ENCODE measurements at places on chromosomes 1 and 21.
A peak's percentile ranks its signal among the peaks of the same experiment; 100 is the strongest.

DNA sequence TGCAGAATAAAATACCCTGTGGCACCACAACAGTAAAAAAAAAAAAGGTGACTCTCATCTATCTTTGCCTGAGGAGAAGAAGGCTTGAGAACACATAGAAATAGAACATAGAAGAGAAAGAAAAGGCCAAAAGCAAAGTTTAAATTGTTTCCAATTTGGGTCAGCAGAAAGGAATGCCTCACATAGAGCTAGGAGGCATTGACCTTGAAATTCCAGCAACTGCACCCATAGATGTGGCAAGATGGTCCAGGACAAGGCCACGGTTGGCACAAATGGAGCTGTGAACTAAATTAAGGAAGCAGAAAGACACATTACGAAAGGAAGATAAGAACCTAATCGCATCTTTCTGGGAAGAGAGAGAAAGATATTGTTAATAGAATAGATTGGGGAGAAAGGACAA is 588.3 kb downstream of the LMO4 start:
- ATAC-seq = no peak

GRCh38 chr1:6673816-6674398 is 27.7 kb downstream of the DNAJC11 start:
- ATAC-seq = no peak

DNA sequence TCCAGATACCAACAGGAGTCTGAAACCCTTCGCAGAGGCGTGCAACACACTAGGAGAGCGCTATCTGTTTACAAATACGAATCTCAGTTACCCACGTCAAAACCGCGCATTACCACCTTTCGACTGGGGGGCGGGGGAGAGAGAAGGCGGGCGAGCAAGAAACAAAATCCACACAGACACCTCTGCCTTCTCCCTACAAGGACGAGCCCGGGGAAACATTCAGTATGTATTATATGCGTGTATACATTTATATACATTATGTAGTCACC is 722 bp downstream of the TUT4 start:
- peak; percentile 50 for ATAC-seq

DNA sequence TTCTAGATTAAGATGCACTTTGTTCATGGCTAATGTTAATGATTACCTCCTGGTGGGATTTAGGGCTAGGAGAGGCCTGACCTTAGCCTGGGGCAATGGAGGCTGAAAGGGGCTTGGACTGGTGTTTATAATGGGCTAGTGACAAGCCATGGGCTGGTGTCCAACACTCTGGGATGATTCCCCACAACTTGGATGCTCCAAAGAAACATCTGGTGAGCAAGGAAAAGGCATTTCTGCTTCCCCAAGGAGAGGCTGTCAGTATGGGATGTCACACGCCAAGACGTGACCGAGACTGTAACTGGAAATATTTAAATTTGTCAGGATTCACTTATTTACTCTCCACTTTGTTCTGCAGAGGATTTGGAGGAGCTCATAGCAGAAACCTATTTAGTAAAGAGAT is 45.2 kb downstream of the PTPRU start:
- no peak for ATAC-seq

DNA sequence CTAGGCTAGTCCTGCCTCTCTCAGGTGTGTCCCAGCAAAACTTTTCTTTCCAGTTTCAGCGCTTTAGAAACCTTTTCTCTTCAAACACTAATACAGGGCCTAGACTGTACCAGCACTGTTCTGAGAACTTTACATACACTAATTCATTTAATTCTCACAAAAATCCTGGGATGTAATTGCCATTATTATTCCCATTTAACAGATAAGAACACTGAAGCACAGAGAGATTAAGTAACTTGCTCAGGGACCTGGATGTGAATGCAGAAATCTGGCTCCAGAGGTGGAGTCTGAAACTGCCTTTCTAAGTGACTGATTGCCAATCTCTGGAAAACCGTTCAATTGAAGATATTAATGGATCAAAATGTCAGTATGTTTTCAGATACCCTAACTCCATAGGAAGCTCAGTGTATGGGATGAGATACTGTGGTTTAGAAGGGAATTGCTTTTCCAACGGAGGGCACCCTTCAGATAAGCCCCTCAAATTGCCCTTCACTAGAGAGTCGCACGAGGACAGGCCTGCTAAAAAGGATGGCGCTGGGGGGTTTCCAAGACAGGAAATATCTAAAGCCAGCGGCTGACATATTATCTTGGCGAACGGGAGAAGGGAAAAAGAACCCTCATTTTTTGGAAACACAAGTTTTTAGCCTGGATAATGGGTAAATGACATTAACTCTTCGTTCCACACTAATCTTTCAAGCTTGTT is 698 bp upstream of the UCK2 start:
- no peak for ATAC-seq
